Chondrocyte (in vitro differentiated cells): ENCODE measurements at places on chromosomes 11 and 22. TPM values are rescaled to one million over a fixed set of nuclear protein-coding genes. Genes with fewer than 3 reads are reported as not detected.

DNA sequence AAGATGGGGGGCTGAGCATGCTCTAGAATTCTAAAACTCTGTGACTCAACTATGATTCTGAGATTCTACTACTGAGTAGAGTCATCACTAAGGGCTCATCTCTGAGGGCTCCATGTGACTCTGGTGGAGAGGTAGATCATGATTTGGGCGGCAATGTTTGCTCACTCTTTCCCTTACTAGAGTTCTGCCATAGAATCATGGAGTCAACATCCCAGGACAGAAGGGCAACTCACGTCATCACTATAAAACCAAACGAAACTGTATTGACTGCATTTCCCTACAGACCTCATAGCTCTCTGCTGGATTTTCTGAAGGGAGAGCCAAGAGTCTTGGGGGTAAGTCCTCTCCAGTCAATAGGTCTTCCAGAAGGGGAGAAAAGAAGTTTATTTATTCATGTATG lies at the start of gene MS4A14:
Gene MS4A14 (plus strand): TSS at position 78 of the 400 bp plus-strand sequence. CDS start 120 bp downstream, at position 198.
- no peak for DNase-seq
- peaks cover 10% of the 10 kb centered on the region for H3K27me3 ChIP-seq
- no peaks in the 10 kb centered on the region for H3K4me1 ChIP-seq
- no peak within 1 kb of the TSS for H3K4me3 ChIP-seq
- H3K36me3 ChIP-seq = no peaks in the 10 kb centered on the region

GRCh38 chr11:20844630-20845029 lies 175.2 kb downstream of the NELL1 start:
- no peaks in the 10 kb centered on the region for H3K4me1 ChIP-seq
- H3K27me3 ChIP-seq = no peaks in the 10 kb centered on the region
- DNase-seq = no peak
- H3K4me3 ChIP-seq = no peak overlapping the region
- H3K27ac ChIP-seq = no peak overlapping the region

DNA sequence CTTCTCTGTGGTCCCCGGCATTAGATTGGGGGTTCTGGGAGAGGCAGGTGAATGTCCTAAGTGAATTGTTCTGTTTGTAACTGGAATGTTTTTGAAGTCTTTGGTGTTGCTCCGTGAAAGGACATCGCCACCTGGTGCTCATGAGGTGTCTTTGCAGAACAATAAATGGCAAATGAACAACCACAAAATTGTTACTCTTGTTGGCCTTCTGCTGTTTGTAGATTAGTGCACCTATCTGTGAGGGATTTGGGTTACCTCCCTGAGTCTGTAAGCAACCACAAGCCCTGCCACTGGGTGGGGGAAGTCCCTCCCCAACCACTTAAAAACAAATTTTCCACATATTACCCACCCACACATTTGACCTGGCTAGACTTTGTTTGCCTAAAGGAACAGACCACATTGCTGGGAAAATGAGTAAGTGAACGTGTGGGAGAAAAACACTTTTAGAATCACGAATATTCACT lies 4.7 kb downstream of the MPEG1 start:
- peaks cover 1% of the 10 kb centered on the region for H3K36me3 ChIP-seq
- H3K27me3 ChIP-seq = peaks cover 17% of the 10 kb centered on the region
- H3K4me1 ChIP-seq = peaks cover 38% of the 10 kb centered on the region
- H3K27ac ChIP-seq = peak overlapping the region; percentile 62
- no peak overlapping the region for H3K4me3 ChIP-seq

GRCh38 chr22:50112151-50113118 lies 22.6 kb downstream of the MOV10L1 start:
- H3K27ac ChIP-seq = peak overlapping the region; percentile 91
- no peak overlapping the region for H3K4me3 ChIP-seq
- no peak for DNase-seq
- no peaks in the 10 kb centered on the region for H3K27me3 ChIP-seq
- peaks cover 45% of the 10 kb centered on the region for H3K4me1 ChIP-seq

DNA sequence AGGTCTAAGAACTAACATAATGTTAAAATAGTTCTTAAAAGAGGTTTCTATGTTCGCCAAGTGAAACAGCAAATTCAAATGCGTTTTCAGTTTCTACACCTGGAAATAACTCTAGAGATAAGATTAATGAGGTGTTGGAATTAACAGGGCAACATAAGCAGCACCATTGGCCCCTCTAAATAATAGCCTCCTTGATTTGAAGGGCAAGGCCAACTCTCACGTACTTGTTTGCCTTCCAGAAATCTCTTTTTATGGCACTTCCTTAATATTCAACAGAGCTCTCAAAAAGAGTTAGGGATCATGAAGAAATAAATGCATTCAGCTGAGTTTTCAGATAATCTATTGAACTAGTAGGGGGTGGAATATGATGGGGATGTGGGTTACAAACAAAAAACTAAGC lies 80.9 kb downstream of the AASDHPPT start:
- DNase-seq = no peak
- H3K27ac ChIP-seq = no peak overlapping the region
- no peak overlapping the region for H3K4me3 ChIP-seq

GRCh38 chr11:17572359-17572690 lies 25.3 kb downstream of the OTOG start:
- no peak for DNase-seq
- H3K4me1 ChIP-seq = no peaks in the 10 kb centered on the region
- H3K27ac ChIP-seq = no peak overlapping the region
- H3K27me3 ChIP-seq = peaks cover 34% of the 10 kb centered on the region
- no peak overlapping the region for H3K4me3 ChIP-seq

DNA sequence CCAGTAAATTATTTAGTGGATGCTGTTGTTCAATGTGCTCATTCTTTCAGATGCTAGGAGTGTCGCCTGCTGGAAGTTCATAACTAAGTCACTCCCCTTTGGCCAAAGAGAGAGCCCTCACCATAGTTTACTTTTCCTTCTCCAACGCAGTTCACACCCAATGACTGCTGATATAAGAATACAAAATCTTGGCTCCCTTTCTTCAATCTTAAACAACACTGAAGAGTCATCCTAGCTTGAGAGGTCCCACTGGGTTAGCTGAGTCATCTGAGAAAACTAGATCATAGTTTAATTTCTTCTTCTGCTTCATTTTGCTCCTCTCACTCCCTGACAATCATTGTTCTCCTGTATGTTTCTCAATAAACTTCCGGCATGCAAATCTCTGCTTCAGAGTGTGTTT lies 5.4 kb upstream of the OR52L1 start:
- no peaks in the 10 kb centered on the region for H3K4me1 ChIP-seq
- H3K4me3 ChIP-seq = no peak overlapping the region
- no peak for DNase-seq
- peaks cover 5% of the 10 kb centered on the region for H3K27me3 ChIP-seq
- H3K27ac ChIP-seq = no peak overlapping the region

GRCh38 chr11:58133309-58134076 lies 8.2 kb upstream of the OR9I1 start:
- H3K36me3 ChIP-seq = no peaks in the 10 kb centered on the region
- H3K4me1 ChIP-seq = no peaks in the 10 kb centered on the region
- peaks cover 4% of the 10 kb centered on the region for H3K27me3 ChIP-seq
- no peak for DNase-seq
- no peak overlapping the region for H3K27ac ChIP-seq
- no peak overlapping the region for H3K4me3 ChIP-seq

GRCh38 chr11:5369789-5370188 lies 13.8 kb upstream of the OR51M1 start:
- peaks cover 3% of the 10 kb centered on the region for H3K27me3 ChIP-seq
- no peak for DNase-seq
- no peak overlapping the region for H3K27ac ChIP-seq
- peaks cover 28% of the 10 kb centered on the region for H3K4me1 ChIP-seq

DNA sequence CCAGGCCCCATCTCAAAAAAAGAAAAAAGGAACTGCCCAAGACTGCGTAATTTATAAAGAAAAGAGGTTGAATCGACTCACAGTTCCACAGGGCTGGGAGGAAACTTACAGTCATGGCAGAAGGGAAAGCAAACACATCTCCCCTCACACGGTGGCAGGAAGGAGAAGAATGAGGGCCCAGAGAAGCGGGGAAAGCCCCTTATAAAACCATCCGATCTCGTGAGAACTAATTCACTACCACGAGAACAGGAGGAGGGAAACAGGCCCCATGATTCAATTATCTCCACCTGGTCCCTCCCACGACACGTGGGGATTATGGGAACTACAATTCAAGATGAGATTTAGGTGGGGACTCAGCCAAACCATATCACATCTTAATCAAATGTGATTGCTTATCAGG lies 82.2 kb downstream of the BUD13 start:
- no peaks in the 10 kb centered on the region for H3K4me1 ChIP-seq
- no peak for DNase-seq
- no peaks in the 10 kb centered on the region for H3K36me3 ChIP-seq
- H3K4me3 ChIP-seq = no peak overlapping the region

- DNase-seq = no peak
- H3K27me3 ChIP-seq = no peaks in the 10 kb centered on the region
- peaks cover 69% of the 10 kb centered on the region for H3K4me1 ChIP-seq
- no peaks in the 10 kb centered on the region for H3K36me3 ChIP-seq
- H3K27ac ChIP-seq = peak overlapping the region; percentile 99
- H3K4me3 ChIP-seq = no peak overlapping the region
Measured at GRCh38 chr22:36464715-36465231, 16.7 kb downstream of the TXN2 start.

GRCh38 chr22:20298803-20299745 lies 20.8 kb downstream of the DGCR6L start:
- peak overlapping the region; percentile 73 for H3K4me3 ChIP-seq
- H3K36me3 ChIP-seq = peaks cover 2% of the 10 kb centered on the region
- no peak overlapping the region for H3K27ac ChIP-seq
- H3K27me3 ChIP-seq = peaks cover 22% of the 10 kb centered on the region
- no peaks in the 10 kb centered on the region for H3K4me1 ChIP-seq
- DNase-seq = no peak

DNA sequence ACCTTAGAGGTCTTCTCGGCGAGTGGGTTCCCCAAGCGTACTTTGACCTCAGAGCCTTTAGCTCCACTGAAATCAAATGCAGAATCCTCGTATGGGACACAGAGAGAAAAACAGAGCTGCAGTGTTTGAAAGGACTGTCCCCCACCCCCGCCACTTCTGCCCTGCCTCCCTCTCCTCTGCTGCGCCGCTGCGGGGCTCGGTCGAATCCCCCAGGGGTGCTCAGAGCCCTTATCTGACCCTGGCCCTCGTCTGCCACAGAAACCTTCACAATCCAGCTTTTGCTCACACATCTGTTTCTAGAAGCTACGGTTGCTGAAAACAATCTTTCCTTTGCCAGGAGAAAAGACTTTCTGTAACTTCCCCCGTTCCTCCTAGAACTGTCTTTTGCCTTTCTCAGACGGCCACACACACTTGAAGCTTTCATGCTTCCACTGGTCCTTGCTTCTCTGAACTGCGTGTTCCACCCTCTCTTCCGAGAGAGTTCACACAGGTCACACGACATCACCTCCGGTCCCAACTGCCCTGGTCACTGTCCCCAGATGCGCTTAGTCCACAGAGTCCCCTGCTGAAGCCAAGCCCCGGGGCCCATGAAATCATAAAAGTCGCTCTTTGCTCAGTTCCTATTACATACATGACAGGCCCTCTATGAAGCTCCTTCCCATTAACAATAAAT lies 3.7 kb downstream of the SMIM35 start:
- H3K4me3 ChIP-seq = no peak overlapping the region
- no peaks in the 10 kb centered on the region for H3K36me3 ChIP-seq
- H3K27me3 ChIP-seq = peaks cover 51% of the 10 kb centered on the region

GRCh38 chr11:67002297-67002913 lies 20.5 kb upstream of the SYT12 start:
- H3K27ac ChIP-seq = peak overlapping the region; percentile 32
- H3K36me3 ChIP-seq = no peaks in the 10 kb centered on the region
- peaks cover 8% of the 10 kb centered on the region for H3K4me1 ChIP-seq
- H3K27me3 ChIP-seq = no peaks in the 10 kb centered on the region
- no peak for DNase-seq

GRCh38 chr11:73637012-73637411 lies 9.4 kb upstream of the PLEKHB1 start:
- DNase-seq = no peak
- H3K4me3 ChIP-seq = no peak overlapping the region
- no peaks in the 10 kb centered on the region for H3K27me3 ChIP-seq
- H3K36me3 ChIP-seq = no peaks in the 10 kb centered on the region

- no peak for DNase-seq
- no peak overlapping the region for H3K27ac ChIP-seq
- peaks cover 8% of the 10 kb centered on the region for H3K27me3 ChIP-seq
- H3K36me3 ChIP-seq = no peaks in the 10 kb centered on the region
- H3K4me1 ChIP-seq = no peaks in the 10 kb centered on the region
Measured at GRCh38 chr22:47337161-47337621, 574.7 kb downstream of the TBC1D22A start.

DNA sequence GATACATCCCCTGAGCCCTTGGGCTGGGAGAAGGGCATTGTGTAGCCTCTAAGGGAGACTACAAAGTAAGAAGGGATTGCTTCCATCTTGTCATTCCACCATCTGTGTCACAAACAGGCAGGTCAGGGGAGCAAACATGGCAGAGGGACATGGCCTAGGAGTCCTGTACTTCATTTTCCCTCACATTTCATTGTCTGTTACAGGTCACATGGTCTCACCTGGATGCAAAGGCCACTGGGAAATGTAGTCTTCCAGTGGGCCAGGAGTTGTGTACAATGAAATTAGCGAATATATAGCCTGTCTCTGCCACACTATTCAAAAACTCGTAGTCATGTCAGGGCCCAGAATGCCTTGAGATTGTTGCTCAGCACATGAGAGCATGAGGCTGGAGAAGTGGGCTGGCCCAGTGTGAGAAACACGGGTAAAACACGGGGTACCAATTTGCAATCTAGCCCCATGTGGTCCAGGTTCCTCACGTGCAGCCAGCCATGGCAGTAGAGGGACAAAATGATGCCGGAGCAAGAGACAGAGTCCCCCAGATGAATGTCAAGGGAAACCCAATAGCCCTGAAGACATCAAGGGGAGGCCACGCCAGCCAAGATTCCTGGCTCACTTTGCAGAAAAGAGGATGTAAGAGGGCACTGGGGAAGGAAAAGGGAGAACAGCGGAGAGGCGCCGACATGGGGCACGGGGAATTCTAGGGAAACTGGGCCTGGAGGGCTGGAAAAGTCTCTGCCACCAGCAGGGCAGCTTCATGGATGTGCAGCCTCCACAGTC lies 47.7 kb upstream of the EMID1 start:
- H3K4me1 ChIP-seq = peaks cover 6% of the 10 kb centered on the region
- no peak overlapping the region for H3K27ac ChIP-seq
- peaks cover 15% of the 10 kb centered on the region for H3K27me3 ChIP-seq
- no peaks in the 10 kb centered on the region for H3K36me3 ChIP-seq
- peak; percentile 51 for DNase-seq

The BRSK2 gene
- total RNA-seq = 1.8 to 6.9 TPM (median 6.0 TPM) in 3 replicates

The SYNGR1 gene
- 15.0 to 18.4 TPM (median 16.5 TPM) in 3 replicates for total RNA-seq

The TYR gene
- not detected in 3 replicates for total RNA-seq

The HRAS gene
- total RNA-seq = 65.1 to 77.7 TPM (median 68.0 TPM) in 3 replicates

The NRXN2 gene
- total RNA-seq = 1.1 to 3.0 TPM (median 1.8 TPM) in 3 replicates

The PRG3 gene
- not detected in 3 replicates for total RNA-seq

The CRYAB gene
- 770 to 1,975 TPM (median 1,937 TPM) in 3 replicates for total RNA-seq

The ABTB2 gene
- 2.2 to 3.1 TPM (median 3.1 TPM) in 3 replicates for total RNA-seq
